ENCODE measurements at places on chromosomes 13 and 19.

DNA sequence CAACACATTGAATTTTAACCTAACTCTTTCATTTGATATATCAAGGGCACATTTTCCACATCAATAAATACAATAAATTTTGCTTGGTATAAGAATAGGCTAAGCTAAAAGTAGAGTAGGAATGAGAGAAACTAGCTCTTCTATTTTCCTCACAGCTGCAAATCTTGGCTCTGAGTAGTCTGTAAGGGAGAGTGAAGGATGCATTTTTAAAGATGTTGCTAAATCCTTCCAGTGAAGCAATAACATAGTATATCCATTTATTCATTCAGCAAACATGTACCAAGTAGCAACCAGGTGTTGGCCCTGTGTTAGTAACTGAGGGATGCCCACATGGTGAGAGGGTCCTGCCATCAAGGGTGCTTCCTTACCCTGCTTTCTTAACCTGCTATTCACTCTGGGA is 799.9 kb downstream of the PCDH9 start:
- DNase-seq: no peak

- DNase-seq: no peak
Measured at GRCh38 chr19:22634450-22634827, 315 bp downstream of the ZNF492 start.

DNA sequence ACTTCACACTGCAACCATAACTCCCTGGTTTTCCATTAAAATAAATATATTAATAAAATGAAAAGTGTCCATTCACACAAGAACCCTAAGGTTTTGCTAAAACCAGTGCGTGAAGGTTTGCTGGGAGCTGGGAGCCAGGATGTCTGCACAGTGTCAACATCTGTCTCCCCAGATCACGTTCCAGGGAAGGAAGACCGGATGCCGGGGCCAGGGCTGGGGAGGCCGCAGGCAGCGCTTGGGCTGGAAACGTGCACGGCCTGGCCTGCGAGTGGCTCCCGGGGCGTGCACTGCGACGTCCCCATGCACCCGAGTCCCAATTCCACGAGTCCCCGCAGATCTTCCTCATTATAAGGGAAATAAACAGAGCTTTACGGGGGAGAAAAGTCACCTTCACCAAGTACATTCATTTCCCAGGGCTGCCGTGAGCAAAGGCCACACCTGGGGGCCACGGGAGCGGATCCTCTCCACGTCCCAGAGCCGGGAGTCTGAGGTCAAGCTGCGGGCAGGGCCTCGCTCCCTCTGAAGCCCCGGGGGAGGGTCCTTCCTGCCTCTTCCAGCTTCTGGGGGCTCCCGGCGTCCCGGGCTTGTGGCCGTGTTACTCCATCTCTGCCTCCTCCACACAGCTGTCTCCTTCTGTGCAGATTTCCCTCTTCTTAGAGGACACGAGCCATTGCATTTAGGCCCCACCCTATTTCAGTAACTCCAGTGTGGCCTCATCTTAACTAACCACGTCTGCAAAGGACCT is 12.8 kb downstream of the SHC2 start:
- DNase-seq: no peak

GRCh38 chr13:100197116-100197515 is 108.2 kb downstream of the PCCA start:
- no peak for DNase-seq

- DNase-seq: no peak
Measured at GRCh38 chr13:77979721-77980385, 61.2 kb upstream of the EDNRB start.

GRCh38 chr19:8194528-8195267 is 14.5 kb upstream of the CERS4 start:
- peak; percentile 59 for DNase-seq

DNA sequence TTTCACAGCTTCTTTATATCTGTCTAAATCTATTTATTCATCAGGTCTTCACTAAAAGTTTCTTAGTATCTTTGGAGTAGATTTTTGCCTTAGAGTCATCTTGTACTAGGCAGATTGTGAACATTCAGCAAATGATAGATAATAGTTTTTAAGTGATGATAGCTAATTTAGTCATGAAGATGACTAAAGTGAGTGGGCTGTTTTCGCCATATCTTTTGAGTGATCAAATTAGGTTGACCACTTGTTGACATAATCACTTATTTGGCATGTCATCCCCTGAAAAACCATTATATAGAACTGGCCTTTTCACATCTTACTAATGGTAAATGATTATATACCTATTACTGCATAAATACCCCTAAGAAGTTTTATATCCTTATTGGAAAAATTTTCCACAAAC is 999.2 kb downstream of the PCDH17 start:
- DNase-seq: no peak

GRCh38 chr19:5367530-5368133 is 27.0 kb upstream of the PTPRS start:
- DNase-seq: no peak

- DNase-seq: no peak
Measured at GRCh38 chr13:102915393-102915930, 69.6 kb downstream of the ERCC5 start.

GRCh38 chr13:111183087-111183645 is 68.1 kb downstream of the ARHGEF7 start:
- DNase-seq: no peak

- DNase-seq: no peak
Measured at GRCh38 chr19:6216996-6217751, 62.6 kb downstream of the MLLT1 start.

GRCh38 chr19:383040-383439 is 25.9 kb downstream of the C2CD4C start:
- peak; percentile 35 for DNase-seq

- no peak for DNase-seq
Measured at GRCh38 chr19:53957448-53958167, 5.1 kb upstream of the CACNG8 start.

- DNase-seq: no peak
Measured at GRCh38 chr13:94419304-94419924, 60.1 kb downstream of the DCT start.

GRCh38 chr19:47229676-47230053 is 1.3 kb downstream of the BBC3 start:
- no peak for DNase-seq

DNA sequence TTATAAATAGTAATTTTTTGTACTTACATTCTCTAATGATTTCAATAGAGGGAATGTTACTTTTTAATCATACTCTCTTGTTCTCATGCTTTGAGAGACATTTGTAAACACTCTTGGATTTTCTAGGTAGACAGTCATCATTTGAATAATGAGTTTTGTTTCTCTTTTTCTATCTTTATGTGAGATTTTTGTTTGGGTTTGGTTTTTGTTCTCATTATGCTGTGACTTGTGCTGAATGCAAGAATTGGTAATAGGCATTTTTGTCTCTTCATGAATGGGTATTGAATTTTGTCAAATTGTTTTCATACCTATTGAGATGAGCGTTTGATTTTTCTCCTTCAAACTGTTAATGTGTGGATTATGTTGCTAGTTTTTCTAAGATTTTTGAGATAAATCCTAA is 56.8 kb upstream of the GPR183 start:
- no peak for DNase-seq

DNA sequence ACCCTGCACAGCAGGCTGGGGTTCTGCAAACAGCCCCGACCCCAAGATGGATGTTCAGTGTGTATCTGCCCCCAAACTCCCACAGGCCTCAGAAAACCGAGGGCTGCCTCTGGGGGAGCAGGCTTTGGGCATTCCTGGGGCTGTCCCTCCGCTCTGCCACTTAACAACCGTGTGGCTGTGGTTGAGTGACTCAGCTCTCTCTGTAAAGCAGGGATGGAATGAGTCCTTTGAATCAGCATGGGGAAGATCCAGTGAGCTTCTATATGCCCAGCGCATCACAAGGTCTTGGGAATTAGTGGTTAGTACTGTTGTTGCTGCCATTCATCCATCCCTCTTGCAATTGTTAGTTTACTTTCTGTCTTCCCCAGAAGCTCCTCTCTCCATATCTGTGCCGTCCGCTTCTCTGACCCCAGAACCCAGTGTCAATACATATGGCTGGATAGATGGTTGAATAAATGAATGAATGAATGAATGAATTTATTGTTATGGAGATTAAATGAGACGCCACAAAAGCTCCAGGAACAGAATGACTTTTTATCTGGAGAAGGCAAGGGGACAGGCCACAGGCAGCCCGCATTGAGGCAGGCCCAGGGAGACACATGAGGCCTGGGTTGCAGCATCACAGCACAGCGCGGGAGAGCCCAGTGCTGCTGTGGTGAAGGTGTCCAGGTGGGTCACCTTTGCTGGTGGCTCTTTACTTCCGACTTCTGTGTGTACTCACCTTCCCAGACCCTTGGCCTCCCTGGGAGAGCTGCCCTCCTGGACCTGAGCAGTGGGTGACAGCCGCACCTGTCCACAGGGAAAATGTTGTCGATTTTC is 89.2 kb downstream of the RGCC start:
- DNase-seq: peak; percentile 59

GRCh38 chr19:29404015-29404414 is 121.8 kb upstream of the VSTM2B start:
- no peak for DNase-seq

DNA sequence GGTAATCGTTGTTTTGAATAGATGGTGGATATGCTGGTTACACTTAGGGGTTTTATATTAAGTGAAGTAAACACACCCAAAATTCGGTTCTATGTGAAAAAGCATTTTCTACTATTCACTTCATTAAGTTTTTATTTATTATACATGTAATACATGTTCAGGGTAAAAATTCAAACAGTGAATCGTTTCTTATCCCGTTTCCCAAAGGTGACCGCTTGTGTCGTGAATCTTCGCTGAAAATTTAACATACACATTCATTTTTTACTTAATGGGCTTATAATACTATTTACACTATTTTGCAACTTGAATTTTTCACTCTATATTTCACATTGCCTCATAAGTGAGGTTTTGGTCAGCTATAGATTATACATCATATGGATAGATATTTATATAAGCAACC is 24.5 kb downstream of the IPO5 start:
- no peak for DNase-seq

DNA sequence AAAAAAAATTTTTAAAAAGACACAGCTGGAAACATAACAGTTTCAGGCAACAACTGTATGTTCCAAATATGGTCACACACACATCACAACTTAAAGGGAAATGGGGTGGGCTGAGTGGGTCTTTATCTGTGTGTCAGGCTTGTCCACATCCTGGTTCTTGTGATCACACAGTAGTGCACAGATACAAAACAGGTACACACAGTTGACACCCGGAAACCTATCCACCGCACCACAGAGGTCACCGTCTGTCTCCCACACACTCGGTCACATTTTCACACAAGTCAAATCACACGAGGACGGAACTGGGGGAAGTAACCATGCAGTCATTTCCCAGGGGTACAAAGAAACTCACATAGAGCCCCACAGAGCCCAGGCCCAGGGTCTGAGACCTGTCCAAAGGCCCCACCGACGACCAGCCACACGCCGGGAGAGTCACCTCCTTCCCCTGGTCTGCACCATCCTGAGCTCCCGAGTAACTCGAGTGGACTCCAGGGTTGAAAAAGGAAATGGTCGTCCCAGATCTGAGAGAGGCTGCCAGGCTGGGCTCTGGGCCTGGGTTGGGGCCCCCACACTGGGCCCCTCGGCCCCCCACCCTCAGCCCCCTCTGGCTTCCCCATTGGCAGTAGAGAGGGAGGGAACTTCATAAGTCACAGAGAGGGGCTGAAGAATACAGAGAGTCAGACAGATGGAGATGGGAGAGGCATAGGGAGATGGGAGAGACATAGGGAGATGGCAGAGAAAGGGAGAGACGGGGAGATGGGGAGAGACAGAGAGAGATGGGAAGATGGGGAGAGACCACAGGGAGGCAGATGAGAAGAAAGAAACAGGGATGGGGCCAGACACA is 1.3 kb upstream of the PPAN start:
- peak; percentile 82 for DNase-seq

GRCh38 chr13:66562054-66562453 is 668.1 kb downstream of the PCDH9 start:
- no peak for DNase-seq

DNA sequence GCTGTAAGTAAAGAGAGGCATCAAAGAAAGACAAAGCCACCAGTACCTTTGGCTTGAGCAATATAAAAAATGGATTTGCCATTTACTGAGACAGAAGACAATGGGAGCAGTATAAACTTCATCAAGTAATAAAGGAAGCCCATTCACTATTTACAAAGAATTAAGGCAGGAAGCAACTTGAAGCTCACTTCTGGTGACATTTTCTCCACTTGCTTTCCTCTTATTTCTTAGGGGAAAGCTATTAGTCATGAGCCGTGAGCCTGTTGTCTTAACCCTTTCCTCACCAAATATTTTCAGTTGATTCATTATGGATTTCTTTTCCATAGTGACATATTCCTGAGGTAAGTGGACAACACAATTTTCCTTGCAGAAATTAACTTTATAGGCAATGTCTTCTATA is 156.8 kb downstream of the DNAJC3 start:
- DNase-seq: no peak

GRCh38 chr19:10418235-10418484 is 2.2 kb upstream of the PDE4A start:
- DNase-seq: no peak

DNA sequence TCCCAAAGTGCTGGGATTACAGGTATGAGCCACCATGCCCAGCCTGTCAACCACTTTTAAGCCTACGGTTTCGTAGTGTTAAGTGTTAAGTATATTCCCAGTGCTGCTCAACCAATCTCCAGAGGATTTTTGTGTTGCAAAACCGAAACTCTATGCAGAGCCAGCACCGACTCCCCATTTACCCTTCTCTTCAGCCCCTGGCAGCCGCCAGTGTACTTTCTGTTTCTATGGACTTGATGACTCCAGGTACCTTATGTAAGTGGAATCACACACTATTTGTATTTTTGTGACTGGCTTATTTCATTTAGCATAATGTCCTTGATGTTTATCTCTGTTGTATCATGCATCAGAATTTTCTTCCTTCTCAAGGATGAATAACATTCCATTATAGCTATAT is 1.1 kb downstream of the SULT2A1 start:
- DNase-seq: no peak

Data from activated T-cell treated with anti-CD3 and anti-CD28 coated beads, Interleukin-2, amount 50 U/mL, for 48 hours (primary cell).